ENCODE measurements at places on chromosomes 1 and 21. TPM values are rescaled to one million over a fixed set of nuclear protein-coding genes. Genes with fewer than 3 reads are reported as not detected.

The MEX3A gene
- total RNA-seq = 12.8 TPM

DNA sequence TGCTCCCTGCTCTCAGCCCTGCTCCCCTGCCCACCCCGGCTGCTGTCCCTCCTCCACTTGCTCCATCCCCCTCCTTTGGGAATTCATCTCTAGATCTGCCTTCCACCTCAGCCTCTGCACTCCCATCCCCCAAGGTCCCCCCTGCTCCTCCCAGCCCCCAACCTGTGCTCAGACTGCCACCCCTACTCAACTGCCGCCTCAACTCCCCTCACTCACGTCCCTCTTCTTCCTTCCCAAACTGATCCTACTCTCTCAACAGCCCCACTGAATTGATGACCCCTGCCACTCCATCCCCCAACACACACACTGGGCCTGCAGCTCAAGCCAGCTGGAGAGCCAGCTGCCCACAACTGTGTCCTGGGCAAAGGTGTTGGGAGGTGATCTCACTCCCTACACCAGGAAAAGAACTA, 15.8 kb upstream of the ETV3L start:
- DNase-seq = no peak

DNA sequence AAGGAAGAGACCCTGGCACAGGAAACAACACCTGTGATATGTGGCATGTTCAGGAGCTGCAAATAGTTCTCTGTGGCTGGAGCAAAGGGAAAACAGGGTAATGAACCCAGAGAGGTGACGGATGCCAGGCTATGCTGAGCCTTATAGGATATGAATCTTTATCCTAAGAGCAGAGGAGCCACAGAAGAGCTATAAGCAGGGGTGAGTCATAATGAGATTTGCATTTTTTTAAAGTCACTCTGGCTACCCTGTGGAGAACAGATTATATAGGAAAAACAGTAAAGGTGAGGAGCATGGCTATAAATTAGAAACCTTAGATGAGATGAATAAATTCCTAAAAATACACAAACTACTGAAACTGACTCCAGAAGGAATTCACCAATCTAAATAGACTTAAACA, 12.8 kb upstream of the MPL start:
- no peak for DNase-seq

The SLC44A3 gene
- total RNA-seq = 0.80 TPM

DNA sequence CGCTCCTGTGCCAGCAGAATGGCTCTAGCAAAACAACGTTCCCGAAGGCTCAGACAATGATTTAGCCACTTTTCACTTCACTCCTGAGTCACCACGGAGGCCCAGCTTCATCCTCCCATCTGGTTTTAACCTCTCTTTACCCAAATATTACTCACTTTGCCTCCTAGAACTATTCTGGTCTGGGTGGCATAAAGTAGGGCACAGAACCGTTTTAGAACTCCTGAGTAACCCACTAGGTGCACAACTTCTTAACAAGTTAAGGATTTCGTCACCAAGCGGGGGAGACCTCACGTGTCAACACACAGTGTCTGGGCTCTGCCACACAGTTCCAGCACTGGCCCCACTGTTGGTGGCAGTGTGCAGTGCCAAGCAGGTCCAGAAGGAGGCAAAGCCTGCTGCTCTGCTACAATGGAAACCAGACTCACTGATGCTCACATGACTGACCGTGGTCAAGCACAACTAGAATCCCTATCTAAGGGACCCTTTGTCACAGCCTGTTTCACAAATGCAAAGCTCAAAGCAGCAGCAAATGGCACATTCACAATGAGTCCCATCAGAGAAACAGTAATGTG, 121.7 kb downstream of the SIPA1L2 start:
- peak; percentile 46 for DNase-seq

DNA sequence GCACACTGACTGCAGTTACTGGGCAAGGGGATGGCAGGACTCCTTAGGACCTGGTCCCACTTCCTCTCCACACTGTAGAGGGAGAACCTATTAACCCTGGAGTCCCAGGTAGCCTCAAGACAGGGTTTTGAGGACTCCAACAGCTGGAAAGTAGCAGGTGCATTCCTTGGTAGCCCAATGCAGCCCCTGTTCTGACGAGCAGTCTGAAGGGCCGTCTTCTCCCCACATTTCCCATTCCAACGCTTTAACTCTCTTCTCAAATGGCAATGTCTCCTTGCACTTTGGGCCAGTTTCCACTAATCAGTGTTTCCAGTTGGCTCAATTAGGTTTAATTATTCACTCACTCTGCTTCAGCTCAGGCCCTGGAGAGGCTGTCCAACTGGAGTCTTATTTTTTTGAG, 8.8 kb upstream of the INPP5B start:
- no peak for DNase-seq

GRCh38 chr1:228452194-228453021, 34.8 kb upstream of the RNF187 start:
- peak; percentile 41 for DNase-seq
